Endothelial cell of umbilical vein (primary cell): ENCODE measurements at places on chromosomes 12 and 14. TPM values are rescaled to one million over a fixed set of nuclear protein-coding genes. Genes with fewer than 3 reads are reported as not detected.

HVCN1 gene
- total RNA-seq: 3.7 and 4.8 TPM in 2 replicates

CCDC197 gene
- total RNA-seq: not detected in 2 replicates

SLC24A4 gene
- 0.07 and 0.14 TPM in 2 replicates for total RNA-seq

ISM2 gene
- total RNA-seq: not detected in 2 replicates

CDC42BPB gene
- total RNA-seq: 131 and 136 TPM in 2 replicates

CCND2 gene
- 3.4 and 5.7 TPM in 2 replicates for total RNA-seq

FLRT2 gene
- 125 and 202 TPM in 2 replicates for total RNA-seq

RAD9B gene
- 0.15 TPM in 1 of 2 replicates, not detected in the other for total RNA-seq
